Thoracic aorta (tissue), 2 donors: ENCODE measurements at places on chromosomes 4 and X.
A peak's percentile ranks its signal among the peaks of the same experiment; 100 is the strongest.

GRCh38 chr4:56505269-56506130 is at the start of gene ARL9:
Gene ARL9, plus strand, starts transcription at chr4:56505791. Its CDS starts 72 bp downstream, at chr4:56505863.
- no peak within 1 kb of the TSS for H3K27ac ChIP-seq
- peaks cover under 1% of the 10 kb centered on the region for H3K36me3 ChIP-seq
- peak within 1 kb of the TSS; percentile 87 for H3K4me3 ChIP-seq

- no peak overlapping the region for H3K4me3 ChIP-seq
- H3K36me3 ChIP-seq, result no peaks in the 10 kb centered on the region
- H3K27me3 ChIP-seq, result no peaks in the 10 kb centered on the region
- H3K27ac ChIP-seq, result no peak overlapping the region
Observed at GRCh38 chrX:29699239-29699638, 516.1 kb upstream of the MAGEB2 start.

DNA sequence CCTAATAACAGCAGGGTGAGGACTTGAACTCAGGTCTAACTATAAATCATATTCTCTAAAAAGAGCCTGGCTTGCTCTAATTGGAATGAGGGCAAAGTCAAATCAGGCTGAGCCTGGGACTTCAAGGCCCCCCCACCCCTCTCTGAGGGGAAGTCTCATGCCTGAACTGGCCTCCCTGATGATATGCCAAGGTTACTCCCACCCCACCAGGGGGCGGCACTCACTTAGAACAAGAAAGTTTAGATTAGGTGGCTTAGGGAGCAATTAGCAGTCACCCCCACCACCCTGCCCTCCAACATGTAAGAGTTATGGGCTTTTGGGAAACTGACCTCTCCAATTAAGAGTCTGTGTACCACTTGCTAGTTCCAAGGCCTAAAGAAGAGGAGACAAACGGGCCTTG is 2.7 kb downstream of the FOXO4 start:
- H3K27me3 ChIP-seq, result no peaks in the 10 kb centered on the region
- no peaks in the 10 kb centered on the region for H3K4me1 ChIP-seq
- no peak overlapping the region for H3K27ac ChIP-seq
- H3K36me3 ChIP-seq, result no peaks in the 10 kb centered on the region

GRCh38 chrX:149825424-149825823 is 43.7 kb downstream of the MAGEA9 start:
- no peak overlapping the region for H3K27ac ChIP-seq
- no peaks in the 10 kb centered on the region for H3K27me3 ChIP-seq
- no peaks in the 10 kb centered on the region for H3K36me3 ChIP-seq
- no peak overlapping the region for H3K4me3 ChIP-seq

DNA sequence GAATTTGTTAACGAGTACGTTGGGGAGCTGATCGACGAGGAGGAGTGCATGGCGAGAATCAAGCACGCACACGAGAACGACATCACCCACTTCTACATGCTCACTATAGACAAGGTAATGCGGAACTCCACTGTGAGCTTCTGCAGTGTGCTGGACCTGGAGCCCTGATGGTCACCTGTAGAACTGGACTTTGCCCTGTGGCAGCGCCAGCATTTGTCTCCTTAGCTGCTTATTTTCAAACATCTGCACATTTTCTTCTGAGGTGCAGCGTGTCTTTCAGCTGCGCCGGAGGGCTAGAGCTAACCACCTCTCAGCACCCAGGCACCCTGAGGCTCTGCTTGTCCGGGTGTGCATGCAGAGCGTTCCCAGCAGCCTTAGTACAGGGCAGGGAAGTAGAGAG is 47.7 kb downstream of the NELFA start:
- H3K4me1 ChIP-seq, result no peaks in the 10 kb centered on the region
- no peak overlapping the region for H3K4me3 ChIP-seq
- DNase-seq, result no peak
- peaks cover 19% of the 10 kb centered on the region for H3K36me3 ChIP-seq
- no peaks in the 10 kb centered on the region for H3K27me3 ChIP-seq

DNA sequence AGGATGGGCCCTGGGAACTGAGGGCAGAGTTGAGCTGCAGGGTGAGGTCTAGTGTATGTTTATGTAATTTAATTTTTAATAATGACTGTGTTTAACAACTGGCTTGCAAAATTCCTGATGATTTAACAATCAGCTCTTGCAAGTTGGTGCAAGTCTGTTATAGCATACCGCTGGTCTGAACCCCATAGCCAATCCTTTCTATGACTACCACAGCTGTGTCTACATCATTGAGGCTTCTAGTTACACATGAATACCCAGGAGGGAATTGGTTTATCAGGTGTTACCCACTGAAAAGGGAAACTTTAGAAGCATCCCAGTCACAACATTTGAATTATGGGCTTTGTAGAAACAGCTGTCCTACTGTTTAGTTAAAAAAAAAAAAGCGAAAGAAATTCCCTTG is 38.3 kb downstream of the SUPT20HL1 start:
- H3K36me3 ChIP-seq, result no peaks in the 10 kb centered on the region
- H3K27me3 ChIP-seq, result no peaks in the 10 kb centered on the region
- H3K27ac ChIP-seq, result peak overlapping the region; percentile 81
- H3K4me1 ChIP-seq, result no peaks in the 10 kb centered on the region

DNA sequence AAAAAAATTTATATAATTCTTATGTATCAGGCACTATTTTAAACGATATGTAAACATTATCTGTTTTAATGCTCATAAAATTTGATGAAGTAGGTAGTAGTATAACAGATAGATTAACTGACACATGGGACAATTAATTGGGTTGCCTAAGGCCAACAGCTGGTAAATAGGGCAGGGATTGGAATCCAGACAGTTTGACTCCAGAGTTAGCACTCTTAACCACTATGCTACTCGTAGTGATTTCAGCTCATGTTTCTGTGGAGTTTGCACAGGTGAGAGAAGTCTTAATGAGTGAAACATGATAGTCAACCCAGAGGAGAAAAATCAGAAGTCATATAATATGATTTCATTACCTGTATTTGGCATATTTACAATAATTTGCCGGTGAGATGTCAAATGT is 126.0 kb upstream of the WDFY3 start:
- DNase-seq, result no peak
- H3K27me3 ChIP-seq, result no peaks in the 10 kb centered on the region
- no peaks in the 10 kb centered on the region for H3K4me1 ChIP-seq
